Glomerular endothelial cell (primary cell): ENCODE measurements at places on chromosomes 1 and 21.

DNA sequence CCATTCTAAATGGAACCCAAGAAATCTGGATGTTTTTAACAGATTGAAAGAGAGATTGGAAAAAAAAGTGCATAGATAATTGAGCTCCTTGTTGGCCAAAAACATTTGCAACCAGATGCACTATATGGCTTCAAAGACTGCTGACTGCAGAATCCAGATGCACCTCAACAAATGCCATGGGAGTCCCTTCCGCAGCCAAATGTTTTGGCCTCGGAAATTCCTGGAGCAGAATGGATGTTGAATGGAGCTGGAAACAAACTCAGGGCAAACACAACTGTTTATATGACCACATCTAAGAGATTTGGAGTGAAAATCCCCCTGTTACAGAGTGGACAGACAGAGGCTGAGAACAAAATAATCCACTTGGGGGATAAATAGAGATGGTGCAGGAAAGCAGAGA lies 285.0 kb upstream of the NFIA start:
- no peak for DNase-seq

DNA sequence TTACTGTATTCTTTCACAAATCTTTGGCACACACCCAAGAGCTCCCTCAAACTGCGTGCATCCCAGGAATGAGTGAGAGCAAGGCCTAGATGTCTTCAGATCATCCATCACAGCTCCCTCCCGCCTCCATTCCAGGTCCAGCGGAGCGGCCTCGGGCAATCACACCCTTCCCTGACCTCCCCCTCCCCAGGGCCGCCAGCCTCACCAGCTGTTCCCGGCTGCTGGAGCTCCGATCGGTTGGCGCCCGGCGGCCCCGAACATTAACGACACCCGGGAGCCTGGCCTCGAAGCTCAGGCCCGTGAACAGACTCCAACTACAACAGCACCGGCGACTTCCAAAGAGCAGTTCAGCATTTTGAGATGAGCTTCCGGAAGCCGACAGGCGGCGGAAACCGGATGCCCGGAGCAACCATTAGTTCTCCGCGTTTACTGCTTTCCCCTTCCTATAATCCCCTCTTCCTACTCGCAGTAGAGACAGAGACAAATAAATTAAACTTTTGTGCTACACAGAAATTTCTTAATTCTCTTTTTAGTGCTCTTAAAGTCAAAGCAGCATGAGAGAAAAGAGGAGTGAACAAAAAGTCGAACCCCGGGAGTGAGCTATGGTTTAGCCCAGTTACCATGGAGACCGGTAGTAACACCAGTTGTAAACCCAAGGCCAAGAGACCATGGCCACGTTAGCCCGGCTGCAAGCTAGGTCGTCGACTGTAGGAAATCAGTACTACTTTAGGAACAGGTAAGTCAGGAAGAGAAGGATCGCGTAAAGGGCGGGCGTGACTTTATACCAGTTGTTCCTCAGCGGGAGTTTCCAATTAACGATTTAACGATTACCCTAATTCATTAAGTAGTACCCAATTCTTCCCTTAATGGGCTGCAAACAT lies at the start of the genes GPATCH2 and SPATA17:
GPATCH2 (minus strand) TSS at position 380 of the 881 bp plus-strand sequence; CDS start at position 261, 119 bp downstream.
SPATA17 (plus strand) TSS at position 634 of the 881 bp plus-strand sequence; CDS start at position 669, 35 bp downstream.
- peak; percentile 90 for DNase-seq

- DNase-seq = no peak
Measured at GRCh38 chr1:27599605-27600497, 4.1 kb downstream of the AHDC1 start.

GRCh38 chr1:78005755-78006154 lies 1.0 kb downstream of the DNAJB4 start:
- DNase-seq = peak; percentile 80

DNA sequence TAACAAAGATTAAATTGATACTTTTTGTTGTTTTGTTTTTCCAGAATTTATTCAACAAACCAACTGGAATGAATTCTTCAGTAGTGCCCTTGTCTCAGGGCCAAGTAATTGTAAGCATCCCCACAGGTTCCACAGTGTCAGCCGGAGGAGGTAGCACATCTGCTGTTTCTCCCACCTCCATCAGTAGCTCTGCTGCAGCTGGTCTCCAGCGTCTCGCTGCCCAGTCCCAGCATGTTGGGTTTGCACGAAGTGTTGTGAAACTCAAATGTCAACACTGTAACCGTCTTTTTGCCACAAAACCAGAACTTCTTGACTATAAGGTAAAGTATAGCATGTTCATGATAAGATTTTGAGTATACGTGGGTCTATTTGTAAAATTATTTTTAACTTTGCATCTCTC lies 118.5 kb downstream of the ZMYM4 start:
- no peak for DNase-seq

- no peak for DNase-seq
Measured at GRCh38 chr1:156165083-156165482, 11.7 kb downstream of the SEMA4A start.

DNA sequence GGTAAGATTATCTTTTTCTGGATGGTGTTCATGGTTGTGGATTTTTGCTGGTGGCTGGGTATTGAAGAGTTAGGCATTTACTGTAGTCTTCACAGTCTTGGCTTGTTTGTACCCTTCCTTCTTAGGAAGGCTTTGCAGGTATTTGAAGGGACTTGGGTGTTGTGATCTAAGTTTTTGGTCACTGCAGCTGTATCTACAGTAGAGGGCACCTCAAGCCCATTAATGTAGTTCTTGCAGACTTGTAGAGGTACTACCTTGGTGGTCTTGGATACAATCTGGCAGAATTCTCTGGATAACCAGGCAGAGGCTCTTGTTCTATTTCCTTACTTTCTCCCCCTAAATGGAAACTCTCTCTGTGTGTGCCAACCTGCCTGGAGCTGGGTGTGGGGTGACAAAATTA lies 155.8 kb upstream of the BRINP3 start:
- DNase-seq = no peak

- DNase-seq = no peak
Measured at GRCh38 chr1:30933874-30934252, 25.3 kb upstream of the SDC3 start.

GRCh38 chr1:206739411-206740076 lies 31.0 kb upstream of the IL19 start:
- DNase-seq = no peak

- no peak for DNase-seq
Measured at GRCh38 chr1:41915786-41916571, 2.7 kb downstream of the HIVEP3 start.

DNA sequence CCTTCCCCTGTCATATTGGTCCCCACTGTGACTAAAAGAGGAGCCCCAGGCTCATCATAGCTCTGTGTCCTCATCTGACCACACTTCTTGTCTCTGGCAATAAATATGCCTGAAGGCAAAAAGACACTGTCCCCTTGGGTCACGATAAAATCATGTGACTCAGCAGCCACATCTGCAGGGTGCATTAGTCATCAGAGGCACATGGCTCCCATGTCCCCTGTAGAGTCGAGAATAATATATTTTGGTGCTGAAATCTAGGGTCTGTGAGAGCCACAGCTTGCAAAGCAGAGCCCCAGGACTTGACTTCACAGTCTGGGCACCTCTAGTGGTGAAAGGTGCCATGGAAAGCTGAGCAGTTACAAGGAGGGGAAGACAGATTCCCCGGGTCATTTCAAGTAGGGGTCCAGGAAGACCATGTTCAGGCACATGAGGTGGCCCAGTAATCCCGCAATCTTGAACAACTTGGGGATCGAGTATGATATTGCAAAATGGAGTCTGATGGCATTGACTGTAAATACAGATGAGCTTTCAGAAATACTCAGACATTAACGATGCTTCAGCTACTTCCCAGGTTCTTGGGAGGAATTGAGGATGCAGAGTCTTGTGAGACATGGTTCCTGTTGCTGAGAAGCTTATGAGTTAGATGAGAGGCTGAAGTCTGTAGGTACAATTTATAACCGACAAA lies 68.6 kb downstream of the SLC35F3 start:
- no peak for DNase-seq

DNA sequence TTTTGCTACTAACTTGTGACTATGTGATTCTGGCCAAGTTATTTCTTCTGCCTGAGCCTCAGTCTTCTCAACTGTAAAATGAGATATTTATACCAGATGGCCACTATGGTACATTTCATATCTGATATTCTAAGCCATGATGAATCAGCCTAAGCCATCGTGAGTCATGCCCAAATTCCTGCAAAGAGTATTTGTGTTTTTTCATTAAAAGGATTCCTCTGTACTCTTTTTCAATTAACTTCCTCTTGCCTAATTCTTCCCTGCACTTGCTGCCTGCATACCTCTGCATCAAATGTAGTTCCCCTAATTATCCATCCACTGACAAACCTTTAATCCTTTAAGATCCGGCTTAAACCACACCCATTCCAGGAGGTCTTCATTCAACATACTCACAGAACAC lies 575.1 kb upstream of the BEND5 start:
- no peak for DNase-seq

GRCh38 chr1:206514813-206515387 lies 7.6 kb downstream of the RASSF5 start:
- no peak for DNase-seq

DNA sequence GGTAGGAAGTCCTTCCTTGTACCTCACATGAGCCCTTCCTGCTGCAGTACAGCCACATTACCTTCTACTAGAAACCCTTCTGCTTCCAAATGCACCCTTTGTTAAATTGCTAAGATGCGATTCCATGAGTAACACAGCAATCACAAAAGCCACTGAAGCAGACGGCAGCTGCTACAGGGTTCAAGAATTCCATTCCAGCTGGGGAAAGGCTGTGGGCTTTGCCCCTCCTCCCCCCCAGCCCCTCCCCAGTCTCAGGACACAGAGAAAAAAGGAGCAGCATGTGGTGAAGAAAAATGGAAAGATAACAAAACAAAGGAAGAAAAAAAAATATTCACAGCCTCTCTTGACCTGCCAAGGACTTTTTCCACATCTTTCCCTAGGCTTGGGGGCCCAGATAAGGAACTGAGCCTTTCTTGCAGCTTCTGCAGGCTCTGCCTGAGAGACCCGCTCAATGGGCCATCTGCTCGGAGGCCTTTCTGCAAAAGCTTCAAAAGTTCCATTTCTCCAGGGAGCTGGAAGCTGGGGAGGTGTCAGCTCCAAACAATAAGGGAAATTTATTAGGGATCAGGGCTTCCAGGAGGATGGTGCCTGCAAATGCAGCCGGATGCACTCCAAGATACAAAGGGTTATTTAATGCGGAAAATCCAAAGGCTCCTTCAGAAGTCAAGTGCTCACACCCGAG lies 72.1 kb downstream of the SYT2 start:
- DNase-seq = no peak

- peak; percentile 27 for DNase-seq
Measured at GRCh38 chr1:201456499-201457309, 12.3 kb downstream of the PHLDA3 start.

DNA sequence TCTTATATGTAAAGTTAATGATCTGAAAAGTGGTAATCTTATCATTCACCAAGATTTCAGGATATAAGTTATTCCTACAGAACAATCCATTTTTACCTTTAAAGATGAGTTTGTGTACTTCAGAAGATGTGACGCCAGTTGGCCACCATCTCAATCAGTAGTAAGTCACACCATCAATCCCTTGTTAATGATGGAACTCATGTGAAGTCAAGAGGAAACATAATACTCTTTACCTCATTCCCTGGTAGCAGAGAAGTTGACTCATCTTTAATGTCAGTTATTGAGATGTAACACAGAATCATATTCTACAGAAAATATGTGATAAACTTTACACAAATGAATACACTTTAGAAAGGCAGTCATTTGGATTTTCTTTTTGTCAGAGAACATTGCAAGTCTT lies 38.2 kb downstream of the MRPL39 start:
- no peak for DNase-seq

GRCh38 chr1:222240536-222241181 lies 307.2 kb downstream of the HHIPL2 start:
- no peak for DNase-seq

DNA sequence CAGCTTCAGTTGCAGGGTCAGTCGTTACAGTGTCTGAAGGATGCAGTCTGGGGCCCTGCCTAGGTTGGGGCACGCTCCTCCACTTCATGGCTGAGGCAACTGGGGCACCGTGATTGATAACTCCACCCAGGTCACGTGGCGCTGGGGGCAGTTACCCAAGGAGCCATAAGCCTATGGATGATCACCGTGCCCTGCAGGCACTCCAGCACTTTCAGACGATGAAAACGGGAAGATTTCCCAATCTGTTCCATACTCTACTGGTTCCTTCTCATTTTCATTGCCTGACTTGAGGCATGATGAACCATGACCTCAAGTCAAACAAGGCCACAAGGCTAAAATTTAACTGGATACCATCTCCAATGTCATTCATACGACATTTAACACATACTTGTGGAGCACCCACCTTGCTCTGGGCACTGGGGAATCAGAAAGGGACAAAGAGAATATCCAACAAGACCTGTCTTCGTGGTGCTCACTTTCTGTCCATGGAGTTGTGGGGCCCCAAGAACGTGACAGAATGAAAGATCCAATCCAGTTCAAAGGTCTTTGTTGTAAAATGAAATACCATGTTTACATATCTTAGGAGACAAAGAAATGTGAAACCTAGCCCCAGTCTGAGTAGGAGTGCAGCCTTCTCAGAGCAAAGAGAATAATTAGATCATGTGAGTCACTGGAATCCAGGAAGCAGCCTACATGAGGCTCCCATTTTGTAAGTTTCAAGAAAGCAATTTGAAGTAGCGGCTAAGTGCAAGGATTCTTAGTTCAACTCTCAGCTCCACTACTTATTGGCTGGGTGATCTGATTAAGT lies 39.4 kb upstream of the SPOCD1 start:
- DNase-seq = no peak
